CD4-positive, alpha-beta T cell treated with Interleukin-12 subunit alpha and Interleukin-12 subunit beta, for 1 hour (primary cell): ENCODE measurements at places on chromosomes 6 and 20.
A peak's percentile ranks its signal among the peaks of the same experiment; 100 is the strongest.

- no peak for DNase-seq
Measured at GRCh38 chr6:18154507-18155149, at the start of gene TPMT. TSS of gene TPMT (minus strand) at chr6:18155077. CDS start at chr6:18149127, 5,950 bp downstream.

DNA sequence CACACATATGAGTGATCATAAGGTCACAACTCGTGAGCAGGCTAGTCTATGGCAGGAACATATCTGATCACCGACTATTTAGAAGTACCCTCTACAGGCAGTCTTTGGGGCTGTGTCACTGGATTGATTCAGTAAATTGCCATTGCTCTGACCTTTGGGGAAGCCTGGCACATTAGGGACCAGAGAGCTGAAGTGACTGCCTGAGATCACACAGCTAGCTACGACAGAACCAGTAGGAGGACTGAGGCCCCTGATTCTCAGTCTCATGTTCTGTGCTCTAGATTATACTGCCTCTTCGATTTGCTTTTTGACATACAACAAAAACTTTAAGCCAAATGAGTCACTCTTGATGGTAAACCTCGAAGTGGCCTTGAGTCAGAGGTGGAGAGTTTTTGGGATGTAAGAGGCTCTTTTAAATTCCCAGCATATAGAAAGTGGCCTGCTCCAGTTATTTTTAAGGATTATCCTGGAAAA lies 247.5 kb upstream of the SUPT3H start:
- DNase-seq: no peak

DNA sequence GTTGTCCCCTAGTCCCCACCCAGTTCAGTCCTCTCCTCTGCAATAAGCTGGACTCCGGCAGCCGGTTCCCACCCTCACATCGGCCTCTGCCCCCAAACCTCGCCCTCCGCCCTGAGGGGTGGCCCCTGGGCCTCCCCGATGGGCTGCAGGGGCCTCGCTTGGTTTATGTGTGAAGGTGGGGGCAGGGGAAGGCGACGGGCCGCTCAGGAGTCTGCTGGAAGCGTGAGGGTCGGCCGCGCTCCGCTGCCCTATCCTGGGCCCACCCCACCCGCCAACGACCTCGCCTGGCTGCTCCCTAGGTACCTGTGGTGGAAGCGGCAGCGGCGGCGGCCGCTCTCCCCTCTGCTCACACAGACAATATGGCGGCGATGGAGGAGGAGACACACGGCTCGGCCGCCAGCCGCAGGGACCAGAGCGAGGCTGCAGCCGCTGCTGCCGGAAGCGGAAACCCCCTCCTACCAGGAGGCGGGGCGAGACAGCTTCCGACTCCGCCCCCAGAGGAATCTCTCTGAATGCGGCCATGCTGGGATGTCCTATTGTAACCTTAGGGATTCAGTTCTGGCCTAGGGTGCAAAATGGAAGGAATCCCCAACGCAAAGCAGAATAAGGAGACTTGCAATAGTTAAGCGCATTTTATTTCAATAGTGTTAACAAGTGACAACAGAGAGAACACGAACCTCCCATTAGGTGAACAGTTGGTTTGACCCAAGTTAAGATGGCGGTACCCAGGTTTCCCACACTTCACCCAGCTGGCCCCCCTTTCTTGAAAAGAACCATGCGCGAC lies at the start of gene CSNK2A1:
CSNK2A1 (minus strand) TSS at position 422 of the 784 bp plus-strand sequence. CDS start 35,239 bp downstream, outside the sequence.
- DNase-seq: peak; percentile 98

DNA sequence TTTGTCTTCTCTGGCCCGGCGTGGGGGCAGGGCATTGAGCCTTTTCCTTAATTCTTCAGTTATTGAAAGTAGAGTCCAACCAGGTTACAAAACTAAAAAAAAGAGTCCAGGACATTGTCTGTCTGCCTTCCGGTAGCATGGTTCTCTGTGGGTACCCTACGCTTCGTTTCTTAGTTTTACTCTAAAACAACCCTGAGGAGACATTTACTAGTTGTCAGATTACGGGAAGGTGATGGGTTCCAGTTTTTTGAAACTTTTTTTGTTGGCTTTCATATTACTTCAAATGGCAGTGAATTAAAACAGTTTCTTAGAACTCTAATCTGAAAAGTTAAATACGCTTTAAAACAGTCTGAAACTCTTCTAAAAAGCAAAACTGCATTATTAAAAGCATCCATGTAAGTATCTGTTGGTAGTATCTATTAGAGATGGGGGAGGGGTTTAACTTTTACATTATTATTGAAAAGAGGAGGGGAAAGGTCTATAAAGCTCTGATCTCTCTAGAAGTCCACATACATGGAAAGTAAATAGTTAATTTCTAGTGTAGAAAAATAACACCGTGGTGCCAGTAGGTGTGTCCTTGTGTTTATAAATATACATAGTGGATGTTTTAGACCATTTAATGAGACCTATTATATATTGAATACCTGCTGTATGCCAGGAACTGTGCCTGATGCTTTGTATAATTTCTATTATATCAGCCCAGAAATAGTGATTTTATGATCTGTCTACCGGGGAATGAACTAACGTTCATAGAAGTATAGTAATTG lies 2.2 kb downstream of the BICRAL start:
- peak; percentile 58 for DNase-seq

DNA sequence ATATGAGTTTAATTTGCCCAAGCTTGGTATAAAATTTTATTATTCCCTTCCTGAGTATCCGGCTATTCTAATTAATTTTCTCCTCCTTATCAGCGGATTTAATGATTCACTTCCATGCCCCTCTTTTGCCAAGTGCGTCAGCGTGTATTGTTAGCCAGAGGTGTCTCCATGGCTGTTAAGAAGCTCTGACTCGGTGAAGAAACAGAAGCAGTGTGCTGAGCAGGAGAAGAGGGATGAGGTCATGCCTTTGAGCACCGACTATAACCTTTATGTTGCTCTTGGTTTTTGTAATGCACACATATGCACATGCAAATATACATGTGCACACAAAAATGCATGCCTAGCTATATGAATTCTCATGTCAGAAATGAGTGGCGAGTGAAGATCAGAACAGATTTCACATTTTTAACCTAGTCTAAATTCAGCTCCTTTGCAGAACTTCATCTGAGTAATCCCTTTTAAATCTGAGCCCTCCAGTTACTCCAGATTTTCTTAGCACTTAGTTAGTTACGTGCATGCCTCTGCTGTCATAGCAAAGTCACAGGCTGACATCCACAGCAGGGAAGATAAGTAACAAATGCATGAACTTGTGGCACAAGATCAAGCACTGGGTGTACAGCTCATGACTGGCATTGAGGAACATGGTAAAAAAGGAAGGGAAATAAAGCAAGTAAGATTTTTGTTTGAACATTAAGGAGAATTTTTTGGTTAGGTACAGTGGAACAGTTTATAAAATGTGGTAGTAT lies 24.3 kb downstream of the HTR1E start:
- no peak for DNase-seq

- peak; percentile 42 for DNase-seq
Measured at GRCh38 chr6:89944826-89945407, 50.6 kb downstream of the GJA10 start.

GRCh38 chr20:41147767-41148191 lies 10.4 kb downstream of the PLCG1 start:
- no peak for DNase-seq

GRCh38 chr20:37377346-37378081 lies 31.6 kb downstream of the SRC start:
- DNase-seq: no peak

- peak; percentile 33 for DNase-seq
Measured at GRCh38 chr6:43454696-43455530, 435 bp downstream of the DLK2 start.

GRCh38 chr6:133767357-133767970 lies 121.4 kb upstream of the TCF21 start:
- DNase-seq: no peak
